ENCODE measurements at places on chromosomes 6 and 20. TPM values are rescaled to one million over a fixed set of nuclear protein-coding genes. Genes with fewer than 3 reads are reported as not detected.

Gene LSM2
- total RNA-seq, result 35.1 TPM

Gene ECHDC1
- total RNA-seq, result 60.9 TPM

Gene PPDPF
- 56.5 TPM for total RNA-seq

Gene FNDC1
- not detected for total RNA-seq

Gene PROKR2
- total RNA-seq, result not detected

Gene AFDN
- 135 TPM for total RNA-seq

Gene DEFB132
- 1.6 TPM for total RNA-seq

Gene LPIN3
- 17.2 TPM for total RNA-seq

Gene WFDC12
- not detected for total RNA-seq

Gene ENPP3
- total RNA-seq, result 0.74 TPM

Gene SEL1L2
- not detected for total RNA-seq

Gene RBM24
- total RNA-seq, result 2.2 TPM

Gene PARD6B
- total RNA-seq, result 6.6 TPM

Gene ENPP5
- 1.4 TPM for total RNA-seq

Gene EEF1A1
- 9,027 TPM for total RNA-seq

Gene ZC2HC1B
- total RNA-seq, result not detected

Gene SLC17A5
- total RNA-seq, result 30.4 TPM

Gene CCDC170
- total RNA-seq, result 2.6 TPM

Gene KIAA1755
- total RNA-seq, result 9.9 TPM

Gene B4GALT5
- total RNA-seq, result 30.8 TPM

Gene UST
- total RNA-seq, result 19.8 TPM

Gene OR2J3
- not detected for total RNA-seq

Gene PAX1
- total RNA-seq, result not detected

Gene SRSF3
- 206 TPM for total RNA-seq

Gene TCF21
- 13.7 TPM for total RNA-seq

Gene ANKEF1
- total RNA-seq, result 2.4 TPM

Gene TEAD3
- 8.2 TPM for total RNA-seq

Gene RHAG
- total RNA-seq, result not detected

Gene SPACA1
- total RNA-seq, result not detected

Gene PDYN
- not detected for total RNA-seq

Gene TUBB1
- total RNA-seq, result 0.19 TPM

Gene NRSN2
- 14.2 TPM for total RNA-seq

Gene CFB
- total RNA-seq, result 1,024 TPM

Gene TMEM170B
- 11.9 TPM for total RNA-seq

Gene FAM8A1
- 40.0 TPM for total RNA-seq

Gene ZSCAN23
- 0.60 TPM for total RNA-seq

Gene OR12D3
- total RNA-seq, result not detected

Gene KHDC1
- total RNA-seq, result 0.88 TPM

Gene HTR1E
- not detected for total RNA-seq

Gene MYBL2
- total RNA-seq, result not detected

Gene LSM14B
- total RNA-seq, result 17.8 TPM

Gene ESR1
- 4.9 TPM for total RNA-seq

Gene ARMC12
- total RNA-seq, result 1.2 TPM

Gene WASF1
- total RNA-seq, result 12.1 TPM

Gene MOCS1
- 55.1 TPM for total RNA-seq

Gene SSTR4
- total RNA-seq, result not detected

Gene EYS
- total RNA-seq, result 0.25 TPM

Gene VARS2
- total RNA-seq, result 16.7 TPM

Gene TRAPPC3L
- total RNA-seq, result not detected

Gene PLN
- 3.7 TPM for total RNA-seq

Gene MCHR2
- total RNA-seq, result not detected

Gene DSE
- 98.5 TPM for total RNA-seq

Data from omental fat pad (tissue), 4 donors.